Bone marrow (tissue), 2 donors: ENCODE measurements at places on chromosomes 7 and 10.

GRCh38 chr10:92891885-92892690 lies 43.8 kb downstream of the EXOC6 start:
- no peak for DNase-seq

DNA sequence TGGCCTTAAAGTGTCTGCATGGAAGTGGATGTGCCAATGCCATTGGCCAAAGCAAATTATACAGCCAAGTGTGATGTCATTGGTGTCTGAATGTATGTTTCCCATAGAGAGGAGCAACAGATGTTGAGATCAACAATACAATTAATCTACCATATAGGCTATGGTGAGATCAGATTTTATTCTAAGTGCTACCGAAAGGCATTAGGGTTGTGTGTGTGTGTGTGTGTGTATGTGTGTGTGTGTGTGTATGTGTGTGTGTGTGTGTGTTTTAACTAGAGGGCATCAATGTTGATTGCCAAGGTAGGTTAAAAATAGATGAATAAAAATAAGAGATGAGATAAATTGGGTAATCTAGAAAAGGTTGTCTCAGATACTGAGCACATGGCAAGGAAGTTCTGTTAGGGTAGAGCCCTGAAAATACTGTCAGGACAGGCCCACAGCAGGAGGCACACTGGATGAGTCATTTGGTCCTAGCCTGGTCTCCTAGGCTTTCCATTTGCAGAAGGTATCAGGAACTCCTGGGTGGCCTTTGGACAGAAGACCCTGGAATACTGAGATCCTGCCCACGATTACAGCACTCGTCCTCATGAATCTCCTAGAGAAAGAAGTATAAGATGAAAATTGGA lies 446.0 kb upstream of the PODXL start:
- DNase-seq = no peak

DNA sequence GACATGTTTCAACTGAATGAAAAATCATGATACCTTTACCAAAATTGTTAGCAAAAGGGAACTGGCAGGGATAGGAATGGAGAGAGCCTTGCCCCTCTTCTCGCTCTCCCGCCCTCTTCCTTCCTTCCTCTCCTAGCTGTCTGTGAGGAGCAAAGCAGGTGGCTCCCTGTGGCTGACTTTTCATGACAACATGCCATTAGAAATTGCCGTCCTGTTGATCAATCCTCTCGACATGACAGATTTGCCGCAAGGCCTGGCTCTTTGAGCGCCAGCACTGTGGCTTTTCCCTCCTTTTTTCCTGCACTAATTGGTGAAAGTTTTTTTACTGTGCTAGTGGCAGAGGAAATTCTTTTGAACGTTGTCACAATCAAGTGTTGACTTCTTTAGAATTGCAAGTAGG lies 171.1 kb downstream of the TCF7L2 start:
- no peak for DNase-seq

- no peak for DNase-seq
Measured at GRCh38 chr7:107917763-107918651, 27.0 kb downstream of the DLD start.

- DNase-seq = no peak
Measured at GRCh38 chr10:43075612-43076003, 1.3 kb upstream of the RET start.

DNA sequence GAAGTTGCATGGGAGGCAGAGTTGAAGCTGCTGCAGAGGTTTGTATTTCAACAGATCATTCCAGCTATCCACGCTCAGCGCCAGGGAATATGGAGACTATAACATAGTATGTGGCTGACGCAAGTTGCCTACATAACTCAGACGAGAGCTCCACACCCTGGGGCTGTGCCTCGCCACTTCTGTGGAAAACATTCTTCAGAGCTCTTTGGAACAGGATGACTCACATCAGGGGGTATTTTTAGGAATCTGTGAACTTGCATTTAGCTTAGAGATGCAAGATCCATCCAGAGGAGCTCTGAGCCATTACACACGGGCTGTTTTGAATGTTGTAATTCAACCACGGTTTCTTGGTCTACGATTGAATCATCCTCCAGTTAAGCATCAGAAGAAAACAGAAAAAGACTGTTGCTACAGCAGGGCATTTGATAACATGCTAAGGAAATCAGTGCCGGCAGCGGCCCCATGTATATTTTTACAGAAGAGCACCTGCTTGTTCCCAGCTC lies 481.5 kb upstream of the AKR1E2 start:
- peak; percentile 58 for DNase-seq

DNA sequence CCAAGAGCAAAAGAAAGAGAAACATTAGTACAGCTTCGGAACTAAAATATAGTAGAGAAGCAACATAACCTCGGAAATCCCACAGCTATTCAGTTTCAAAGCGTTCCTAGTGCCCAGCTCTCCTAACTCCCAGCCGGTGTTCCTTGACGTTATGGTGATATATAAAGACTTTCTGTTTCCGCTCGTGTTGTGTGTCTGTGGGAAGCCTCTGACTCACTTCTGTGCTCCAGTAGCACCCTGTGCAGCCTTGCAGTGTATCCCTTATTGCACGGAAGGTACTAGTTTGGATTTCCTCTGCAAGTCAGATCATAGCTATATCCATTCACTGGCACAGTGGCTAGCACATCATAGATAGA lies 535 bp downstream of the ASAH2B start:
- DNase-seq = no peak

GRCh38 chr10:76946270-76946669 lies 691.3 kb downstream of the KCNMA1 start:
- no peak for DNase-seq

DNA sequence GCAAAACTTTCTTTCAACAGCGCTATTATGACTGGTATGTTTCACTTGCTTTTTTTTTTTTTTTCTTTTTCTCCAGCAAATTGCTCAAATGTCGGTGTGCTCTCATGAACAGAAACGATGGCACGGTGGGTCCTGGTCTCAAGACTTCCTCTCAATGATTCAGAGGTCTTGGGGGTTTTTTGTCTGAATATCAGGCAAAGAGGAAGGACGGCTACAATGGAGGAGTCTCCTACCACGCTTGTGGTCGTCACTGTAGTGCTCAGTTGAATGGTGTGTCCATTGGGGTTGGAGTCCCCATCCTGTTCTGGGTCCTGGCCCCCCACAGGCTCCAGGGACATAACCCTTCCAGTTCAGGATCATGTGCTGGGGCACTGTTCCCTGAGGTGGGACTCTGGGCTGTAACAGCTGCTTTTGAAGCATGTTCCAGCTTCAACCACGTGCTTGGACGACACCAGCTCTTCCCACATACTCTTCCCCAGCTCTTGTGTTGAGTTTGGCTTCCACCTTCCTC lies 266.7 kb upstream of the KLF6 start:
- DNase-seq = no peak

GRCh38 chr10:119308089-119308488 lies 100.7 kb downstream of the GRK5 start:
- DNase-seq = no peak

DNA sequence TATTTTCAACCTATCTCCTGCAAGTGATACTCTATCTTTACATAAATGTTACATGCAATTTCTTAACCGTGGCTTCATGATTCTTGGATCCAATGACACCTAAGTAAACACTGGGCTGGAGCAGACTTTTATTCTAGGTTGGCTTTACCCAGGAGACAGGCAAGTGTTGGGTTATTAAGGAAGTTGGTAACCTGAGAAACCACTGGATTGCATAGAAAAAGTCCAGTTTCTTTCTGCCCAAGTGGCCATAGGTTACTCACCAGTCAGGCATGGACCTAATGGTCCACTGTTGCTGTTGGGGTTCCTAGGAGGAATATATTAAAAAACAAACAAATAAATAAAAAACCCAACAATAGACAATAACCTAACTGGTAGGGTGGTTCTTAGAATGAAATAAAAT lies 112.8 kb downstream of the SEMA3D start:
- DNase-seq = no peak

- no peak for DNase-seq
Measured at GRCh38 chr10:97531401-97531986, 32.8 kb downstream of the UBTD1 start.

- DNase-seq = peak; percentile 23
Measured at GRCh38 chr10:49280001-49280408, 19.0 kb upstream of the C10orf71 start.
